ENCODE measurements at places on chromosomes 11 and 22.

- no peak for DNase-seq
Measured at GRCh38 chr22:46568102-46568809, 30.8 kb upstream of the CELSR1 start.

GRCh38 chr22:50227579-50228215, 17.1 kb downstream of the TUBGCP6 start:
- no peak for DNase-seq

- no peak for DNase-seq
Measured at GRCh38 chr11:110909336-110909735, 197.1 kb upstream of the ARHGAP20 start.

- no peak for DNase-seq
Measured at GRCh38 chr11:81098471-81098870, 1635.2 kb downstream of the FAM181B start.

- no peak for DNase-seq
Measured at GRCh38 chr11:11659567-11660362, 38.0 kb upstream of the GALNT18 start.

DNA sequence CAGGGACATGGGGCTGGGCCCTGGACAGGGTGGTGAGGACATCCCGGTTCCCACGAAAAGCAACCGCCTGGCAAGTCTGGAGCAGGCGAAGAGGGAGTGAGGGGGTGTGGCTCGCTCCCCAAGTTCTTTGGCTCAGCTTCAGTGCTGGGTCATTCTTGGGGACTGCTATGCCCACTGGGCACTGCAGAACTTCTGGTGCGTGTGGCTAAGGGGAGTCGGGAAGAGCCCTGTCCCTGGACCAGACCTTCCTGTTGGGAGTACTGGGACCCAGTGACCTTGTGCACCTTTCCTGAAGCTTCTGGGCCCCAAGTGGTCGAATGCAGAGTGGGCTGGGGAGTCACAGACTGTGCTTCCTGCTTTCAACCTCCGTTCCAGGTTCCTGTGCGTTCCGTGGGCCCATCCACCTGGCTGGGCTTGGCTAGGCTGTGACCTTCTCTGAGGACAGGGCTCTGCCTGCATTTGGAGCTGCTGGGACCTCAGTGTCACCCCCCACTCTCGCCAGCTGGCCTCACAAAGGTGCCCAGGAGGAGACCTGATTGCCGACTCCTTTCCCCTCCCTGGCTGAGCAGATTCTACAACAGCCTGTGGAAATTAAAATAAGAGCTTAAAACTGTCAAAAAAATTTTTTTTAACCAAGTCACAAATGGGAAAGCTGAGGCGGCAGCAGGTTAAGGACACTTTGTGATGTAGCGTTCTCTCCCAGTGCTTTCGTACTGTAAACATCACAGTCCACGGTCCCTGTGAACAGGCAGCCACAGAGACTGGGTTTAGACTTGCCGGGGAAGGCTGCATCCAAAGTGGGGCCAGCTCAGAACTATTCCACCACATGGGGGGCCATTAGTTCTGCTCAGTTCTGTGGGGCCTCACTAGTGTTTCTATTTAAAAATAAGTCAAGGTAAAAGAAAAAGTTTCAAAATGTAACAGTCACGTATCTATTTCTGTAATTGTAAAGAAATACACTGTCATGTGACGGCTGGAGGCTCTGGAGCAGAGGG, 63.8 kb upstream of the WNT7B start:
- DNase-seq, result no peak

DNA sequence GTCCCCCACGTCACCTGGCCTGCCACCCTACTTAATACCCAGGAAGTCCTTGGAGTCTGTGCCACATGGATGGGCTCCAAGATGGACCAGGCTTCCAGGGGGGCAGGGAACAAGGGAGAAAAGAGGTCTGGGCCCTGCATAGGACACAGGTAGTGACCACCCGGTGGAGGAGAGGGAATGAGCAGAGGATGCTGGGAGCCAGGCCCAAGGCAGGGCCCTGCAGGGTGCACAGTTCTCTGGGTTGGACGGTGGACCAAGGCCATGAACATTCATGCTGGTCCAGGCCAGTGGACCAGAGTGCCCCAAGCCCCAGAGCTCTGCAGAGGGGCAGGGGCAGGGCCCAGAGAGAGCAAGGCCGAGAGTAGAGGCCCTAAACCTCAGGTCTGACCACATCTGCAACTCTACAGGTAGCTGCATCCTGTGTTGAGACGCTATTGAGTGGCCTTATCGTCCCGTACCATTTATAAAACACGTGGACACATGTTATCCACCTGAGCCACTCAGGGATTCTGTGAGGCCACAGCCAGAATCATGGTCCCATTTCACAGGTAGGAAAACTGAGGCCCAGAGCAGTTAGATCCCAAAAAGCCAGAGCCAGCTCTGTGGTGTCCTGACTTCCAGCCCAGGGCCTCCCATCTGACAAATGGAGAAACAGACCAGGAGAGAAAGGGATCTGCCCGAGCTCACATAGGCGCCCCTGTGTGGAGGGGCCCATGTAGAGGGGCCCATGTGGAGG, 46.4 kb downstream of the IGLL5 start:
- DNase-seq, result no peak

Measured in stimulated activated CD4-positive, alpha-beta T cell treated with anti-CD3 and anti-CD28 coated beads, Interleukin-2, amount 100 ng/mL, for 48 hours (primary cell).